ENCODE measurements at places on chromosomes 16 and 17. TPM values are rescaled to one million over a fixed set of nuclear protein-coding genes. Genes with fewer than 3 reads are reported as not detected.

Gene SMTNL2
- total RNA-seq, result 22.0 TPM

Gene DLX4
- total RNA-seq, result 0.29 TPM

Gene PITPNC1
- 40.3 TPM for total RNA-seq

Gene ASIC2
- total RNA-seq, result 0.74 TPM

Gene RNF222
- total RNA-seq, result not detected

Gene SLC38A8
- total RNA-seq, result not detected

Gene KRTAP9-8
- not detected for total RNA-seq

Gene NTN1
- 0.76 TPM for total RNA-seq

Gene ZKSCAN2
- 16.6 TPM for total RNA-seq

Gene SLC16A5
- 1.1 TPM for total RNA-seq

Gene CACNA1H
- 161 TPM for total RNA-seq

Gene GPR142
- 20.7 TPM for total RNA-seq

Gene HNF1B
- not detected for total RNA-seq

Gene SEZ6L2
- total RNA-seq, result 176 TPM

Gene UBB
- total RNA-seq, result 1,286 TPM

Gene PYY
- total RNA-seq, result not detected

Gene KRT28
- total RNA-seq, result not detected

Gene HS3ST2
- total RNA-seq, result 32.5 TPM

Gene CCDC92B
- 19.0 TPM for total RNA-seq

Gene CDH8
- total RNA-seq, result 5.5 TPM

Gene PRSS27
- total RNA-seq, result 10.8 TPM

Gene HSD17B1
- 4.1 TPM for total RNA-seq

Gene SLC46A1
- 6.3 TPM for total RNA-seq

Gene CCL16
- not detected for total RNA-seq

Gene CD79B
- not detected for total RNA-seq

Gene NUTF2
- total RNA-seq, result 196 TPM

Gene SDR42E1
- 0.20 TPM for total RNA-seq

Gene MPO
- total RNA-seq, result not detected

Gene SLFN14
- total RNA-seq, result not detected

Gene KRTAP17-1
- total RNA-seq, result not detected

Gene KREMEN2
- total RNA-seq, result 12.8 TPM

Gene RDM1
- total RNA-seq, result not detected

Gene NECAB2
- total RNA-seq, result 112 TPM

Gene C16orf46
- total RNA-seq, result 1.0 TPM

Gene CLDN7
- total RNA-seq, result 0.44 TPM

Gene C16orf96
- total RNA-seq, result 0.83 TPM

Gene FBXW10
- total RNA-seq, result not detected

Gene MT1F
- total RNA-seq, result 3.4 TPM

Gene GAA
- total RNA-seq, result 384 TPM

Gene NACA2
- total RNA-seq, result not detected

Gene EFNB3
- total RNA-seq, result 17.9 TPM

Gene ALKBH5
- 62.7 TPM for total RNA-seq

Gene ASPHD1
- total RNA-seq, result 56.4 TPM
